ENCODE measurements at places on chromosomes 11 and 22.

DNA sequence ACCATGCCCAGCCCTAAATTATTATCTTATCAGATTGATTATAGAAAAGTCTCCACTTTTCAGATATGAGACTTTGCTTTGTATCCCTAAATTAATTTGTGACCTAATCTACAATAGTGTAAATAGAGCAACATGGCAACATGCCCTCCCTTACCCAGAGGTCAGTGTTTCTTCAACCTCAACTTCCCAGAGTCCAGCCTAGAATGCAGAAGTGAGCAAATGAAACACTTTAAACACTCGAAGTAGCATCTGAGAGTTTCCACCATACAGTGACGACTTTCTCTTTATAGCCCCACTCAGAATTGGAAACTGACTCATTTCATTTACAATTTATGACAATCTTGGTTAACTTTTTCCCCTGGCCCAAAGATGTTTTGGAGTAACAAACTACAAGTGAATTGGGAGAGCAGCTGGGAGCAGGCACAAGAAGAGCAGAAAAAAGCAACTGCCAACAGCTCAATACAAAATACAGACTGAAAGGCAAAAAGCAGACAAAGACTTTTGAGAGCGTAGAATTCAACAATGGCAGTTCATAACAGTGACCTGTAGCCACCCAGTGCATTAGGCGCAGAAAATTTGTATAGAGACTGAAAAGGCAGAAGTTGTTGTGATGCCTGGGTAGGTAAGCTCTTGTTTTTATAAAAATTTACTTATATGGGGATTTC is 10.1 kb upstream of the BLID start:
- DNase-seq, result no peak

DNA sequence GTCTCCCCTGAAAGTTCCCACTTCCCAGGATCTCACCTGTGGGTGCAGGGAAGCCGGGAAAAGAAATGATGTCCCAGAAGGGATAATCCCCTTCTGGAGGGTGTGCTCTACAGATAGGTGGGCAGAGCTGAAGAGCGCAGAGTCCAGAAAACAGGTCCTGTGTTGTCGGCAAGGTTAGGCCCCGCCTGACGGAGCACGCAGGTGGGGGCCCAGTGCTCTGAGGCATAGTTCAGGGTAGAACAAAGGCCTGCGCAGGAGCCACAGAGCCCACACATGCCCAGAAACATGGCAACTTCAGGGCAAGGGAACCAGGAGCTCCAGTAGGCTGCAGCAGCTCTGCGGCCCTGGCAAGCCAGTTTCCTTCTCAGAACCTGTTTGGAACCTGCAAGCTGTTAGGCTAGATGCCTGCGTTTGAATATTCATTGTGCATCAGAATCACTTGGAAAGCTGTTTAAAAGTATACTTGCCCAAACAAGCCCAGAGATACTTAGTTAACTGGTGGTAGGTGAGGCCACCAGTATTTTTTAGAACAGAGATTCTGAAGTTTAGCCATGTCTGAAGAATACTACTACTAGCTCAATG is 386.6 kb downstream of the BUD13 start:
- no peak for DNase-seq

DNA sequence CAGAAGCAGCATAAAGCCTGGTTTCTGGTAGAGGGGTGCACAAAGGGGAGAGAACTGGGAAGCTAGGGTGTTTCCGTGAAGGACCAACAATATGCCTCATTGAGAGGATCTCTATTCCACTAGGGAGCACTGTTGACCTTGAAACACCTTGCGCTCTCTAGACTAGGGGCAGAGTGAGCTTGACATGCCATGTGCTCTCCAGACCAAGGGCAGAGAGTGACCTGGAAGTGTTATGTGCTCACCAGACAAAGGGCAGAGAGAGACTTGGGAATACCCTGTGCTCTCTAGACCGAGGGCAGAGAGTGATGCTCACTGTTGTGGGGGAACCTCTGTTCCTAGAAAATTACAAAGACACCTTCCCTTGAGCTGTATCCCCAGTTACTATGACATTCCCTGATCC is 15.2 kb upstream of the EI24 start:
- DNase-seq, result no peak

- DNase-seq, result no peak
Measured at GRCh38 chr11:34006876-34007275, 44.7 kb upstream of the CAPRIN1 start.

DNA sequence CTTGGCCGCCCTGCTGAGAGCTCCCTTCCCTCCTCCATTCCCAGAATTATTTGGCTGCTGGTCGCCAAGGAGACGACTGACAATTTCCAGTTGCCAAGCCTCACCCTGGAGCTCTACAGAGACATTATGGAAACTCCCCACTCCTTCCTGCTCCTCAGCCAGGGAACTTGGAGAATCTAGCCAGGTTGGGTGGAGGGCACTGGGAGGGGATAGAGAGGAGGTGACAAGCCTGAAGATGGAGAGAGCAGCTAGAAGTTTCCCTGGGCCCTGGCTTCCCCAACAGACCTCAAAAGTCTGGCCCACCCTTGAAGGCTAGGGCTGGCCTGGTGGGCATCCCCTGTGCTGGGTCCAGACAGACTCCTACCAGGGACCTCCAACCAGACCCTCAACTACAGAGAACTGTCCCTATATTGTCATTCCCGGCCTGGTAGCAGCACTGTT is 6.7 kb upstream of the VSIG10L2 start:
- DNase-seq, result no peak

- DNase-seq, result no peak
Measured at GRCh38 chr11:110621826-110622225, 90.4 kb downstream of the ARHGAP20 start.

DNA sequence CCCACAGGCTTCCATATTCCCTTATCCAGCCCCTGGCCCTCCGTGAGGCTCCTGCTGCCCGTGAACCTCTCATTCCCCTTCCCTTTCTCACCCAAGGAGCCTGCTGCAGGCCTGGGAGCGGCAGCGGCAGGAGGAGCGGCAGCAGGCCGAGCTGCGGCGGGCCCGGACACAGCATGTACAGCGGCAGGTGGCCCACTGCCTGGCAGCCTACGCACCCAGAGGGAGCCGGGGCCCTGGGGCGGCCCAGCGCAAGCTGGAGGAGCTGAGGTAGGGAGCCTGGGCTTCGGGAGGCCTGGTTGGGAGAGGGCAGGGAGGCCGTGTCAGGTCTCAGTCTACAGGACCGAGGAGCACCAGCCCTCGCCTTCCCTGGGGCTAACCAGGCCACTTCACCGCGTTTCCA is 8.1 kb upstream of the SART1 start:
- no peak for DNase-seq

DNA sequence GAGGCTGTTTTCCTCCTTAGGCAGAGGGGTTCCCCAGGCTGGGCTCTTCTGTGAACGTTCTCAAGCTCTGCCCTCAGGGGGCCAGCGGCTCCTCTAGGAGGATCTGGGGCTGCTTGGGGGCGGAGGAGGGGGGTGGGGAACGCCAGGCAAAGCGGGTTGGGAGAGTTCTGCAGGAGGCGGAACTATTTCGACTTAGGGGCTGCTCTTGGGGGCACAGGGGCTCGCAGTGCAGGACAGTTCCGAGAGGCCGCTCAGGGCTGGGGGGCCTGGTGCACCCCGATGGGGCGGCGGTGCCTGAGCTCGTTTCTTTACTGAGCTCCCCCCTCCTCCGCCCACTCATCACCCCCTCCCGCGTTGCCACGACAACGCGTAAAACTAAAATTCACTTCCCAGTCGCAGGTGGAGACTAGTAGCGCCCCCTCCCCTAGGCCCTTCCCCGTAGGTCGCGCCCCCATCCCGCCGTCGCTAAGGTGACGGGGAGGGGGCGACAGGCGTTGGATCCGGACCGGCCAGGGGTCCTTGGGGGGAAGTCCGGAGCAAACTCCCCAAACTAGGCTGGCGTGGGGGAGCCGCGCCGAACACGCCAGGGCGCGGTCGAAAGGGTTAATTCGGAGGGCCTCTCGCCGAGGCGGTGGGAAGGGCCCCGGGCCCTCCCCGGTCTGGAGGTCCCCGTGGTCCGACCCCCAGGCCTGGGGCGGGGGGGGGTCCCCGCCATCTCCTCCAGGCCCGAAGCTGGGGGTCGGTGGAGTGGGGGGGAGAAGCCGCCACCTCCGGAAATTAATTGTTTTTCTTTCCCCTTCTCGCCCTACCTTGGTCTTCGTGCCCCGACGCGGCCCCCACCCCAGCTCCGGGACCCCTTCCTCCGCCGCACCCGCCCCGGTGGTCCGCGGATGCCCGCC is 857 bp downstream of the SHANK3 start:
- no peak for DNase-seq

DNA sequence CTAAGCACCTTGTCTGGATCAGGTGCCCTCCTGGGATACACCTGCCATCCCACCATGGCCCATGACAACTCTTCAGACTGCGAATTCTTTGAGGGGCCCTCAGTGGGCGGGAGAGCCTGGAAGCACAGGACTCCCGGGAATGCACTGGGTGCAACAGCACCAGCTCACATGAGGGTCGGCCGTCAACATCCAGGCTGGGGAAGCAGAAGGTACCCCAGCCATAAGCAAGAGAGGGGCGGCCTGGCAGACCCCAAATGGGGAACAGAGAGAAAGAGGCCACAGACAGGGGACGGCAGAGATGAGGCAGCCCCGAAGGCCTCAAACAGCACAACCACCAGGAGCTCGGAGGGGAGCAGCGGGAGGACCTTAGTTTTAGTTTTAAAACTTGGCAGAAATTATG is 94.4 kb downstream of the PHF21B start:
- DNase-seq, result no peak

- DNase-seq, result no peak
Measured at GRCh38 chr11:18222814-18223421, 13.7 kb downstream of the SAA4 start.

DNA sequence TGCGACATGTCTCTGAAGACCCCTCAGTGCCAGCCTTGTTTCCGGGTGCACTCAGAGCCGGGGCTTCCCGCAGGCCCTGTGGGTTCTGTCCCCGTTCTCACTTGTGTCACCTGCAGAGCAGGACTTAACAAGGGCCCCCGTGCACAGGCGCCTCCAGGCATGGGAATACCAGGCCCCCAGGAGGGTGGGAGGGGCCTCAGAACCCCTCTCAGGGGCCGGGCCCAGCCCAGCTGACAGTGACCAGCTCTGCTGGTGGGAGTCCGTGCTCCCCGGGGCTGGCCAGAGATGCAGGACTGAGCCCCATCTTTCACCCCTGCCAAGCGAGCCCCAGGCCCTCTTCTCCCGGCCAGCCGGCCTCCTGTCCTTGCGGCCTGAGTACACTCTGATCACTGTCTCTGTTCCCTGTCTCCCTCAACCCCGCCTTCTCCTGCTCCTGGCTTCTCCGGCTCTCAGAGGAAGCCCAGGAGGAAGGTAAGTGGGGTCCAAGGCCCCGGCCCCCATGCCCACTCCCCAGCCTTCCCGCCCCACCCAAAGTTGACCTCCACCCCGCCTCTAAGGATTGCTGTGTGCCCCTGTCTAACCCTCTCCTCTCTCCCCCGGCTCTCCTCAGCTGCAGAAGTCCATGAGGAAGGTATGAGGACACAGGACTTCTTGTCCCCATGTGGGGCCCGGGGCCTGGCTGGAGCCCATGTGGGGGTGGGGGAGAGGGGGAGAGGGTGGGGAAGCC is 5.3 kb downstream of the TNNT3 start:
- DNase-seq, result no peak

GRCh38 chr11:34349882-34350281 is 7.9 kb downstream of the ABTB2 start:
- DNase-seq, result no peak

DNA sequence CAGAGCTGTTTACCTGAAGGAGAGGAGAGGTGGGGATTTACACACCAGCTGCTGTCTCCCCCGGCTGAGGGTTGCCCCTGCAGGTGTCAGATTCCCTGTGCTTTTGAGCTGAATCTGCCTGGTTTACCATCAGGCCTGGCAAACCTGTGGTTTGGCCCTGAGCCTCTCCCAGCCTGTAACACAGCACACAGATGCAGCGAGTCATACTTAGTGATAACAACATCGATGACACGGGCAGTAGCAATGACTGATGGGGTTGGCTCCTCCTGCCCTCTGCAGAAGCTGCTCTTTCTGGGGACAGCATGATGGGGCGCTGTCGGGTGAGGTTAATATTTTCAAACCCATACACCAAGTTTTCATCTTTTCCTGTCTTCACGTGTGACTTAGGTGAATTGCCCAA is 380.0 kb upstream of the B3GAT1 start:
- DNase-seq, result no peak

GRCh38 chr11:65806979-65807378 is 20.1 kb downstream of the OVOL1 start:
- DNase-seq, result no peak

DNA sequence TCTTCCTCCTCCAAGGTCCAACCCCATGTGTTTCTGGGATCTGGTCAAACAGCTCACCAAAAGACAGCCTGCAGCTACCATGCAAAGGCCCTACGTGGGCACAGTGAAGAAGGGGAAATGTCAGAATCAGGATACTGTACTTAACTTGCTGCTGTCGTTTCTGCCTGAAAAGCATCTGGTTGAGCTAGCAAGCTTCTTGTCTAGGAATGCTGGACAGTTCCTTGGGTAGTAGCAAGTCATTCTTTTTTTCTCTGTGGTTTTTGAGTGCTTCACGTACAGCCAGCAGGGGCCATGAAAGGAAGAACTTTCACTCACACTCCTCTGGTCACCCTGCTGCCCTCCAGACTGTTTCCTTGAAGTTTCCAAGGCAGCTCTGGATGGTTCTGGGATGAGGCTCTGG is 24.7 kb downstream of the RCOR2 start:
- no peak for DNase-seq

GRCh38 chr22:39070186-39070585 is 6.9 kb upstream of the APOBEC3G start:
- DNase-seq, result no peak

- no peak for DNase-seq
Measured at GRCh38 chr11:121033635-121034034, 9.7 kb downstream of the TBCEL start.

DNA sequence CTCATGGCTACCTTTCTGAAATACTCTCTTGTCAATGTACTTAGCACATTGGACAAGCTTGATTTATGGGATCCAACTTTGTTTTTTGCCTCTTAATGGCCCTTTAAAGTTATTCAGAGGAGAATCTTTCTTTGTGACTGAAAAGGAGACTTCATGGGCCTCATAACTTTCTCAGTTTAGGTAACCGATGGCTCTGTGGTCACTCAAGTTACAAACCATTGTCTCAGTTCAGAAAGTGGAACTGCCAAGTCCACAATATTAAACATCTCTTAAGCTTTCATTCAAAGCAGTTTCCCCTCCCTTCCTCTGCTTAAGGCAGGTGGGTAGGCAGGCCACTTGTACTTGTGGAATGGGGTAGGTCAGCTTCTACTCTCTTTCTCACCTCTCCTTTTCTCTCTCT is 12.3 kb upstream of the ARL14EP start:
- no peak for DNase-seq

GRCh38 chr22:23178512-23179254 is 1.6 kb upstream of the BCR start:
- peak; percentile 69 for DNase-seq

DNA sequence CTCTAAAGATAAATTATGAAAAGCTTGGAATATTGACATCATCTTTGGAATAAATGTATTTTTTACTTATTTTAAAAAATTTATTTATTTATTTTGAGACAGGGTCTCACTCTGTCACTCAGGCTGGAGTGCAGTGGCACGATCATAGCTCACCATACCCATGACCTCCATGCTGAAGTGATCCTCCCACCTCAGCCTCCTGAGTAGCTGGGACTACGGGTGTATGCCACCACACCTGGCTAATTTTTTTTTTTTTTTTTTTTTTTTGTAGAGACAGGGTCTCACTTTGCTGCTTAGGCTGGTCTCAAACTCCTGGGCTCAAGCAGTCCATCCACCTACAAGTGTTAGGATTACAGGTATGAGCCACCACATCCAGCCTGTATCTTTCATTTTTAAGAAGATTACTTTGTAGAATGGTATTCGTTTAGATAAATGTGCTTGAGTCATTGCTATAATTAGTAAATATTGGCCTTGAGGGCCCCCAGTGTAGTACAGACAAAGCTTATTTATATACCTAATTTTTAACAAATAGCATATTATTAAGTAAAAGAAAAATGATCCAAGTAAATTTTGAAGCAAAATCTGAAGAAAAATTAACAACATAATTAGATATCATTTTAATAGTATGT is 8.5 kb downstream of the SWAP70 start:
- DNase-seq, result no peak

All from activated naive CD4-positive, alpha-beta T cell treated with Interleukin-2 at 50 U/mL for 16 hours (primary cell).